ENCODE measurements at places on chromosomes 2 and 18.

GRCh38 chr18:63903851-63904570 is 3.7 kb upstream of the SERPINB10 start:
- no peak for DNase-seq

DNA sequence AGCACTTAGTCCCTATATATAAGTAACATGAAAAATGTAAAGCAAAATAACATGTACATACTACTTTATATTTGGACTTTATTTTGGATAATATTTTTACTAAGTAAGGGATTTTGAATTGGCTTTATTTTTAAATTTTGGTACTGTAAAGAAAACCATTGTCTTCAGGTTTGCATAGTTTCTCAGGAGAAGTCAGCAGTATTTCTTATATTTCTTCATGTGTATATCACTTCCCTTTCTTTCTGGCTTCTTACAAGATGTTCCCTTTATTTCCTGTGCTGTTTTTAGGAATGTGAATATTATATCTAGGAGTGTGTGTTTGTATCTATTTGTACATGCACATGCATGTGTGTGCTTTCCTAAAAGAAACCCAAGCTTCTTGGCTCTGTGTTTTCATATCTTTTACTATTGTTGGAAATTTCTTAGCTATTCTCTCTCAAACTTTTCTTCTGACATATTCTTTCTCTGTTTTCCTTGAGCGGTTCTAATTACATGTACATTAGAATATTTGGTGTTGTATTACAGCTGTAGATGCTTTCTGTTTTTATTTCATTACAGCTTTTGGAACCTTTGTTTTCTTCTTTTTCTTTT is 1549.7 kb upstream of the ACVR2A start:
- DNase-seq, result no peak

DNA sequence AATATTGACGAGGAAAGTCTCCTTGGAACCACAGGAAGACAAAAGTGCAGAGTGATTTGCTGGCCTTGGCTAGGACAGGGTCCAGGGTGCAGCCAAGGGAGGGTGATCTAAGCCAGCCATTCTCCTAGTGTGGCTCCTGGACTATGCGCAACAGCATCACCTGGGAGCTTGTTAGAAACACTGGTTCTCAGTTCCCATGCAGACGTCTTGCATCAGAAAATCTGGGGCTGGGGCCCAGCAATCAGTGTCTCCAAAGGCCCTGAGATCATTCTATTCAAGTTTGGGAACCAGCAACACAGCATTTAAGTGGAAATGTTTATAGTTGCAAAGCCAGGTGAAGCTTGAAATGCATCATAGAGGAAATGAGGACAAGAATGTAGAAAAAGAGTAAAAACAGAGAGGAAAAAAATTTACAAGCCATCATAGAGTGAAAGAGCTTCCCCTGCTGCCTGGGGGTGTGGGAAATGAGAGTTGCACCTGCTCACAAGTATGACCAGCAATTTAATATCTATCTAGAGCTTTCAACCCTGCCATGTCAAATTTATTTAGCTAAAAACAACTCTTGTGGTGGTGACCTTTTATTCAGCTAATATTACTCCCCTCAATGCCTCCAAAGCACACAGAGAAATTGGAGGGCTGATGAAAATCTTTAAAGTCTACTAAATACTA is 54.4 kb upstream of the SEC11C start:
- no peak for DNase-seq

- no peak for DNase-seq
Observed at GRCh38 chr2:102492006-102492405, 19.0 kb downstream of the SLC9A4 start.

DNA sequence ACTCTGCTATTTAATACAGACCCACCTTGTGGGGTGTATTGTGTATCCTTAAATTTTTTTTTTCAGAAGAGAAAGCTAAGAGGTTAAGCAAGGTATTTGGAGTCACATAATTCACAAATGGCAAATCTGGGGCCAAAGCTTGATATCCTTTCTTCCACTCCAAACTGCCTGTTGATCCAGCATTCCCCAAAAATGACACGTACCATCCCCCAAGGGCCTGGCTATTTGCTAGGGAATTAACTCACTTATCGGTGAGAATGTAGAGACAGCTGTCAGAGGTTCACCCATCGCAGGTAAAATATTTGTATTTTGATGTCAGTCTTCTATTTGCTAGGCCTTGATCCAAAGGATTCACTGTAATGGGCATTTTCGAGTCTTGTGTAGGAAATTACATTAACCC is 103.6 kb upstream of the FZD7 start:
- DNase-seq, result no peak

DNA sequence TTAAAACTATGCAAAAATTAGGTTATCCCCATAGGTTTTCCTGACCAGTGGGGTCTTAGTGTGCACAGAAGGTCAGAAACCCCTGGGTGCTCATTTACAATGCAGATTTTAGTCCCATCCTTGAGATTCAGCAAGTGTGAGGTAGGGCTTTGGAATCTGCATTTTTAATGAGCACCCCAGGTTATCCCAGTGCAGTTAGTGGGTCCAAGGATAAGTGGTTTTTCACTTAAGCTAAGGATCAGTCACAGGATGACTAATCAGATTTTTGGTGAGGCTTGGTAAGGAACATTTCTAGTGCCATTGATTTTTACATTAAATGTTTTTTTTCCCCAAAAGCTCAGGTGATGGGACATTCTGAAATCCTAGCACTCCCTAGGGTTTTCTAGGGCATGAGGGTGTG is 50.7 kb upstream of the MGAT5 start:
- DNase-seq, result no peak

All from stimulated activated CD4-positive, alpha-beta T cell treated with anti-CD3 and anti-CD28 coated beads, Interleukin-1b, Interleukin-23, amount 100 ng/mL, for 4 hours (primary cell).